ENCODE measurements at places on chromosomes 4 and X.

DNA sequence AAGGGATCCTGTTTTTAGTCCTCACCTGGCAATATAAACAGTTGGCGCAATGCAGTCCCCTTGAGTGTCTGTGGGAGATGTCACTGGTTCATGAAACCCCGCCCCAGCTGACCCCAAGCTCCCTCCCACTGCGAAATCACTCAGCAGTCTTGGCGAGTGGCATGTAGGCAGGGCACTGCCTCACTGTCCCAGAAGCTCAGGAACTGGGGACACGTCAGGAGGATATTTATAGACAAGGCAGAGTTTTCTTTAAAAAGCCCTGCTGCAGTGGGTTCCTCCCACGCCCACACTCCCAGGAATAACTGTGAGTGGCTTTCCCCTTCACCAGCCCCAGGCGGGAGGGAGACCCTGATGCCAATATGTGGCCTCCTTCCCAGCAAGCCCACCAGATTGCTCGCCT, 44.3 kb upstream of the PPP2R2C start:
- no peak for DNase-seq

DNA sequence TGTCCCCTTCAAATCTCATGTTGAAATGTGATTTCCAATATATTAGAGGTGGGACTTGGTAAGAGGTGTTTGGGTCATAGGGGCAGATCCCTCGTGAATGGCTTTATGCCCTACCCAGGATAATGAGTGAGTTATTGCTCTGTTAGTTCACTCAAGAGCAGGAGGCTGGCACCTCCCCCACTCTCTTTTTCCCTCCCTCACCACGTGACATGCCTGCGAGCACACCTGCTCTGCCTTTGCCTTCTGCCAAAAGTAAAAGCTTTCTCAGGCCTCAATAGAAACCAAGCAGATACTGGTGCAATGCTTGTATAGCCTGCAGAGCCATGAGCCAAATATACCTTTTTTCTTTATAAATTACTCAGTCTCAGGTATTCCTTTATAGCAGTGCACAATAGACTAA, 286.3 kb upstream of the UGT8 start:
- DNase-seq, result no peak

- DNase-seq, result no peak
These were observed 93.8 kb downstream of the SLC10A6 start for GRCh38 chr4:86755388-86755787.

- DNase-seq, result no peak
These were observed 35.1 kb upstream of the TBL1X start for GRCh38 chrX:9429767-9430166.

- DNase-seq, result no peak
These were observed 32.3 kb downstream of the SH3RF1 start for GRCh38 chr4:169238445-169238844.

GRCh38 chrX:41332408-41333002, 1.5 kb upstream of the DDX3X start:
- peak; percentile 59 for DNase-seq

DNA sequence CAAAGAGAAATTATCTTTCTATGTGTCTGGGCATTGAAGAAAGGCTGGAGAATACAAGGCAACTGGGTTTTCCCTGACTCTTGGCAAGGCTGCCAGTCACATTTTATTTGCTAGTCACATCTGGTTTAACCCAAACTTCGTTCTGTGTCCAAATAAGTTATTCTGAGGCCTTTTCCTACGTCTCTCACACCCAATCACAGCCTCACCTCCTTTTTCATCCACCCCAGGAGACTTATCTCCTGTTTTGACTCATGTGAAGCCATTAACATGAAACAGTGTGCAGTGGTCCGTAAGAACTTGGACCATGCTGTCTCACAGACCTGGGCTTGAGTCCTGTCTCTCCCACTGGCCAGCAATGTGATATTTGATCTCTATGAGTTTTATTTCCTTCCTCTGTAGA, 59.3 kb downstream of the CNGA2 start:
- DNase-seq, result no peak

All from SW480 (cell line).